ENCODE measurements at places on chromosomes 1 and 21. TPM values are rescaled to one million over a fixed set of nuclear protein-coding genes. Genes with fewer than 3 reads are reported as not detected.

DNA sequence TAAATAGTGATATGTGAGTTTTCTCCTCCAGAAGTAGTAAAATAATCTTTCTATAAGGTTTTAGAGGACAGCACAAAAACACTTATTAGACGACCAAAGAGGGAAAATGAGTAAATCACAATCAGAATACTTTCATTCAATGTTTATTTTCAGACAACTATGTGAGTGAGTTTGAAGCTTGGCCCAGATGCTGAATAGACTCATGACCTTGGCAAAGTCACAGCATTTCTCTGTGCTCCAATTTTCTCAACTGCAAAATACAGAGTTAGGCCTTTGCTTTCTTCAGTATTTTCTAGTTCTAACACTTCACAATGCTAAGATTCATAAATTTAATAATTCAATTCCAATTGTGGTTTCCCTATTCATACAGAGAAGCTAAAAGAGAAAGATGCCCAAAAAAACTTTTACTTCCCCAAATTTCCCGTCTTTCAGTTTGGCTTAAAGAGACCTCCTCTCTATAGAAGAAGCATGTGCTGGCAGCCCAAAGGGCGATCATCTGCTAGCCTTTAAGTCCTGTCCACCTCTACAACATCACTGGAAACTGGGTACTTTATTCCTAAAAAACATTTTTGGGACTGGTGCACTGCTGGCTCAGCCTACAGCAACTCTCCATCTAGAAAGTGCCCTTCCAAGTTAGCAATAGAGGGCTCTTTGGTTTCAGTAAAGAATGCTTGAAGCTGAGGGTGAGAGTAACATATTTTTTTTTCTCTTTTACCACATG, 116.8 kb upstream of the GORAB start:
- no peak for DNase-seq

- no peak for DNase-seq
These were observed 495 bp downstream of the PI4KB start for GRCh38 chr1:151326619-151327222.

DNA sequence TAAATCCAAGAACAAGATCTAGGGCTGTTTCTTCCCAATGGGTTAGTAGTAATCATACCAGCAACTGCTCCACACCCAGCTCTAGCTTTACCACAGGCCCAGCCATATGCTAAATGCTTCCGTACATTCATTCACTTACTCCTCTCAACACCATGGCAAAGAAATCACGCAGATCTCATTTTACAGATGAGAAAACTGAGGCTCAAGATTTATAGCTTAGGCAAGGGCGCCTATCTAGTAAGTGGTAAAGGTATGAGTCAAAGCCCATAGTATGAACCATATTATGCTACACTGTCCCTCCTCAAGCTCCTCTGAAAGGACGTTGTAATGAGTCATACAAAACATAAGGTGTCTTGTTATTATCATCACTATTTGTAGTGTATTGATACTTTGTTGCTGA, 82.2 kb downstream of the NIBAN1 start:
- DNase-seq, result no peak

- no peak for DNase-seq
These were observed 690 bp downstream of the RRP1 start for GRCh38 chr21:43790010-43790524.

- DNase-seq, result peak; percentile 94
These were observed 333.8 kb downstream of the PTPRU start for GRCh38 chr1:29569971-29570634.

GNG4 gene
- 0.33 TPM for polyA plus RNA-seq

C1orf210 gene
- polyA plus RNA-seq, result not detected

EDN2 gene
- polyA plus RNA-seq, result 0.19 TPM

PGBD5 gene
- polyA plus RNA-seq, result 1.0 TPM

NSUN4 gene
- polyA plus RNA-seq, result 21.4 TPM

All from AG04450 (cell line).